ENCODE measurements at places on chromosomes 11 and 22. TPM values are rescaled to one million over a fixed set of nuclear protein-coding genes. Genes with fewer than 3 reads are reported as not detected.

MRGPRX4 gene
- total RNA-seq = not detected

PDE3B gene
- 0.29 TPM for total RNA-seq

P2RY6 gene
- 0.29 TPM for total RNA-seq

OR2AG2 gene
- total RNA-seq = 0.29 TPM

OR2AG1 gene
- total RNA-seq = not detected

SUSD2 gene
- total RNA-seq = 0.10 TPM

OR52H1 gene
- 0.65 TPM for total RNA-seq

USH1C gene
- total RNA-seq = not detected

MAP6 gene
- under 0.01 TPM for total RNA-seq

RTN4RL2 gene
- 0.19 TPM for total RNA-seq

F2 gene
- total RNA-seq = not detected

APOBEC3G gene
- total RNA-seq = 4.1 TPM

Measured in vein endothelial cell (primary cell).